Activated naive CD8-positive, alpha-beta T cell treated with anti-CD3 and anti-CD28 coated beads, Interleukin-2, amount 10 ng/mL, durations not matched to agents 7 days and 5 days (primary cell): ENCODE measurements at places on chromosomes 6 and 20. TPM values are rescaled to one million over a fixed set of nuclear protein-coding genes. Genes with fewer than 3 reads are reported as not detected.

The TFAP2D gene
- total RNA-seq, result not detected

The LRRN4 gene
- total RNA-seq, result not detected

The CBLN4 gene
- total RNA-seq, result not detected

The NKAIN4 gene
- total RNA-seq, result not detected

The PAX1 gene
- total RNA-seq, result not detected

The GJA1 gene
- not detected for total RNA-seq

DNA sequence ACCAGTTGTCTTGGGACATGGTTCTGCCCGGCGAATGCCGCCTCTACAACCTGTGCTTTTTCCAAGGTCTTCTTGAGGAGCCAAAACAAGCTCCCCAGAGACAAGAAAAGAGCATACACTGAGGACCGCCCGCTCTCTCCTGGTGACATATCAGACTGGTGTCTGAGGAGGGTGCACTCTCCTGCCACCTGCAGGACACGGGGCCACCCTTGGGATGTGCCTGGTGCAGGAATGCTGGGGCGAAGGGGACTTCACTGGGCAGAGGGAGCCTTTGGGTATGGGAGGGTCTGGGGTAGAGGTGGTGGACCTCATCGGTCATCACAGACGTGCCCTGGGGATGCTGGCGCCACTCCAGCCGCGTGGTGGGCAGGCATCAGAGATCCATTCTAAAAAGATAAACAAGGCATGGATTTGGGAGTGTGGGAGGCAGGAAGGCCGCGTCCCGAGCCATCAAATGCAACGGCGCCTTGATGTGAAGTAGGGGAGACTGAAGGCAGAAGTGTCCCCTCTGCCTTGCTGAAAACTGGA is 163.3 kb downstream of the CD83 start:
- no peak for DNase-seq

DNA sequence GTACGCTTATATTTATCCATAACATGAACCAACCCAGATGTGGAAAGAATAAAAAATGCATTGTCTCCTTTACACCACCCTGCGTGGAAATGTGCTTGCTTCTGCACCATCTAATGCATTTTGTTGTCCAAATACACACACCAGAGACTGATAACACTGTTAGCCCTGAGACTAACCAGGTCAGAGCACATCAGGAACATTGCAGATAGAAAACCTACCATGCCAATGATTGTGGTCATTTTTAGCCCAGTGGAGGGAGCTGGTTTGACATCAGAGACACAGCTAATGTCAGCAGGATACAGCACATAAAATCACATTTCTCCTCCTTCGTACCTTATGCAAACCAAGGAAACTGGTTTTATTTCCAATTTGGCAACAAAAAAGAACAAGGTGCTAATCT is 528.7 kb downstream of the DOK5 start:
- DNase-seq, result no peak

- no peak for DNase-seq
Measured at GRCh38 chr6:26258212-26258977, 106.6 kb upstream of the BTN3A2 start.

GRCh38 chr6:20846602-20847028 is 312.4 kb downstream of the CDKAL1 start:
- no peak for DNase-seq

DNA sequence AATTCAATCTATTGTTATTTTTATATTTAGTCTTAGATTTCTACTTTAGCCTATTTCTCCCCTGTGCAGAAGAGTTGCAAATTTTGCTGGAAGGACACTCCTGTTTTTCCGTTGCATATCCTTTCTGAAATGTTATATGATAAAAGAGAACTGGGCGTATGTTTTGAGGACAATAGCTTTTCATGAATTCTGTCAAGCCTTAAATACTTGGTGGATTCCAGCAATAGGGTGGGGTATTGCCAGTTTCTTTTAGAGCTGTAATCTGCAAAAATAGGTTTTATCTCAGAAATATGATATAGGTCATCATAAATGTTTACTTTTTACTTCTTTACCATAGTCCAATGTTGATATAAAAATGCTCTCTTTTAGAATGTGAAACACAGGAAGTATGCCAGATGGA is 42.0 kb downstream of the VTA1 start:
- DNase-seq, result no peak

GRCh38 chr6:83474309-83474708 is 38.0 kb upstream of the PRSS35 start:
- no peak for DNase-seq

DNA sequence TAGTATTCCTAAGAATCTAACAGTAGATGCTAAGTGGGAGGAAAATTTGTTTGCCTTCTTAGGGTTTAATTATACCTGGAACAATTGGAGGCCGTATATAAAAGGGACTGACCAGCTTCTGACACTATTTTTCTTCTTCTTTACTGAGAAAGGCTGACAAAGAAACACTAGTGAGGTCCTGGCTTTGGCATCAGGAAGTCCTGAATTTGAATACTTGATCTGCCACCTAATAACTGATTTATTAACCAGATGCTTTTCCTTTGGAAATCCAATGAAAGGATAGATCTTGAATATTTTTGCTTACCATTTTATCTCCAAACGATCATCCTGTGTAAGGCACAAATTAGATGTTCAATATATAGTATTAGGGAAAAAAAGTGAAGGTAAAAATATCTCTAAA is 382.5 kb downstream of the CENPW start:
- no peak for DNase-seq

DNA sequence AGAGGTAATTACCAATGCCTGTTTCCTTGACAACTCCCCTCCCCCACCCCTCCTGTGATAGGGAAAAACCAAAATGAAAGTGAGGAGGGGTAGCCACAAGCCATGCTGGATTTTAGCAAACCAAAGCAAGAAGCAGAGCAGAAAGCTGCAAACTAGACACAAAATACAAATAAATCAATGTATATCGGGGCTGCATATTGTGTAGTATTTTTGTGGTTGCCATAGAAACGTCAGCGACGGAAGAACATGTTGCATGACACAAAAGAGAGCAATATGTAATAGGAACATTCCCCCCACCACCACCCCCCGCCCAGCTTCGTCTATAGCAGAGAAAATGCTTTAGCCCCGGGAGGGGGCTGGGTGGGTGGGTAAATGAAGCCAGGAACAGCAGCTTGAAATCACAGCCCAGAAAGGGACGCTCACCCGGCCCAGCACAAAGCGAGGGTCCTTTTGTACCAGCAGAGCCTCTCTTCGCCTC is 548 bp downstream of the AGPAT4 start:
- DNase-seq, result no peak
